Astrocyte of the spinal cord (primary cell): ENCODE measurements at places on chromosomes 7 and 10.

DNA sequence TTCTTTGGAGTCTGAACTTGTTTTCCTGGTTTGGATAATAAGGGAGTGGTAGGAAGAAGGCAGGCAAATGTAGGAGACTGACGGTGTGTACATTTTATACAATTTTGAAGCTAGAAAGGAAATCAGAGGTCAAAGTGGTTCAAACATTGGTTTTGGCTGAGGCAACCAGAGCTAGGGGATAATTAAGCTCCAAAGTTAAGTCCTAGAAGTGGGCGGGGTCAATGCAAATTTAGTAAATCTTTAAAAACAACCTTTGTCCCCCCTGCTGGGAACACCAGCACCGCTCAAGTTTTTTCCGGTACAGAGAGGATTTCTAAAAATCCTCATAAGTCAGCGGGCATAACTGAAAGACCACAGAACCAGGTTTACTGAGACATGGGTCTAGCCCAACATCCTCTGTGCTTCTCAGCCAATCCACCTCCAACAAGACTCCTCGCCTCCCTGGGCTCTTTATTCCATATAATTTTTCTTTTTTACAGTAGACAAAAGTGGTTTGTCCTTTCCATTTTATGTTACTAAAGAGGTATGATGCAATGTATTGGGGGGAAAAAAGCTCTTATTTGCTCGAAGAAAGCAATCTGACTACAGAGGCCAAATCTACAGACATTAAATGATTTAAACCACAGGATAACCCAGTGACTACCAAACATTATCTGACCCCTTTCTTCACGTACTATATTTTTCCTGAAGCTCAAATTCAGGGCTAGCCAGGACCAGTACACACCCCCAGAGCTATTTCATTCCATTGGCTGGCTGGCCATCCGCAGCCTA lies 1.6 kb downstream of the GLUD1 start:
- peak; percentile 62 for DNase-seq

DNA sequence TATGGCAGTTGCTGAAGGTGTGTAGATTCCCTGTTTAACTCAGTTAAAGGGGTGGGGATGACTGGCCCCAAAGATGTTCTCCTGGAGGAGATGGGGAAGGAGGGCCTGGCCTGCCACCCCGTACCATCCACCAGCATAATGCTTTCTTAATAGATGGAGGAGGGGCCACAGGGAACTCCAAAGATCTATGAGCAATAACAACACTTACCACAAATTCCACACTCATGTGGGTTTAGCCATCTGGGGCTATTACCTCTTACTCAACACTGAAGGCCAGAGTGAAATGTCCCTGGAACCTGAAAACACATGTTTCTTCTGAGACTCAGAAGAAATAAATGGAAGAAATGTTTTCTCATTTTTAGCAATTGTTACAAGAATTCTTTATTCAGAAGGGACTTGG lies 259.0 kb downstream of the CXCL12 start:
- DNase-seq: peak; percentile 25

- no peak for DNase-seq
Measured at GRCh38 chr7:139629392-139630082, 106.1 kb downstream of the CLEC2L start.

DNA sequence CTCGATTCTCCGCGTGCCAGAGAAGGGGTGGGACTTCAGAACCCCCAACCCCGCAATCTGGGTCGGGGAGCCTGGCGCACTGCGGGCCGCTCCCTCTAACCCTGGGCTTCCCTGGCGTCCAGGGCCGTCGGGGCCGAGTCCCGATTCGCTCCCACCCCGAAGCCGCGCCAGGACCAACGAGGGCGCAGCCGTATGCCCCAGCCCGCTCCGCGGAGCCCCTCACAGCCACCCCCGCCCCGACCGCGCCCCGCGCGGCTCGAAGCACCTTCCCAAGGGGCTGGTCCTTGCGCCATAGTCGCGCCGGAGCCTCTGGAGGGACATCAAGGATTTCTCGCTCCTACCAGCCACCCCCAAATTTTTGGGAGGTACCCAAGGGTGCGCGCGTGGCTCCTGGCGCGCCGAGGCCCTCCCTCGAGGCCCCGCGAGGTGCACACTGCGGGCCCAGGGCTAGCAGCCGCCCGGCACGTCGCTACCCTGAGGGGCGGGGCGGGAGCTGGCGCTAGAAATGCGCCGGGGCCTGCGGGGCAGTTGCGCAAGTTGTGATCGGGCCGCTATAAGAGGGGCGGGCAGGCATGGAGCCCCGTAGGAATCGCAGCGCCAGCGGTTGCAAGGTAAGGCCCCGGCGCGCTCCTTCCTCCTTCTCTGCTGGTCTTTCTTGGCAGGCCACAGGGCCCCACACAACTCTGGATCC lies at the start of gene LEP:
Gene LEP (plus strand): TSS at position 583 of the 691 bp plus-strand sequence. CDS start 10,741 bp downstream, outside the sequence.
- DNase-seq: no peak

DNA sequence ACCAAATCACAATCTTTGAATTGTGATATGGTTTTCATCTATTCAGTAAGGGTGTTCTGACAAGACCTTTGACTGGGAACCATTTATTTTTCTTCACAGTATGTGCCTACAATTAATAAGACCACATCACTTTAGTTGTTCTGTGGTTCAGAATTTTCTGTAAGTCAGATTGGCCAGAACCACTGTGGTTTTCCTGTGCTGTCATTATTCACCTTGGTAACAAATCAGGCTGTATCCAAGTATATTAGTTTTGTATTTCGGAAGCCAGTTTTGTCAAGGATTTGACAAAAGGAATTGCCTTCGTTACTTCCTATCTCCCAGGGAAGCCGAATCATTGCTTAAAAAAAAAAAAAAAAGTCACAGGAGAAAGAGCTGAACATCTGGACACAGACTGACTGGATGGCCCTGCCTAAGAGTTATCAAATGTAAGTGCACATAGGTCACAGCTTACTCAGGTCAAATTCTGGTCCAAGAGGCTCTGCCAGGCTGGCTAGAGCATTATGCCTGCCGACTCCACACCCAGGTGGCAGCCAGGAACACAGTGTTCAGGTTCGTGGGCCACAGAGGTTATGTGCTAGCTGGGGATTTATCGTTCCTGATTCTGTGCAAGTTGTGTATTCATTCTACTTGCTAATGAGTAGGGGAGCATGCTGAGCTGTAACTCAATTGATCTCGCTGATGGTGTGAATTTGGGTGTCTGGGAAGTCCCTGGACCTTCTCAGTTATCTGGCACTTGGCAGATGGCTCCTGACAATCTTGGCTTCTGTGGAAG lies 175.3 kb downstream of the JAZF1 start:
- DNase-seq: peak; percentile 56

GRCh38 chr7:115505136-115505535 lies 525.4 kb downstream of the TFEC start:
- no peak for DNase-seq

- no peak for DNase-seq
Measured at GRCh38 chr10:128018236-128018635, 108.0 kb downstream of the MKI67 start.

- DNase-seq: peak; percentile 52
Measured at GRCh38 chr7:103989785-103990767, 618 bp upstream of the RELN start.

DNA sequence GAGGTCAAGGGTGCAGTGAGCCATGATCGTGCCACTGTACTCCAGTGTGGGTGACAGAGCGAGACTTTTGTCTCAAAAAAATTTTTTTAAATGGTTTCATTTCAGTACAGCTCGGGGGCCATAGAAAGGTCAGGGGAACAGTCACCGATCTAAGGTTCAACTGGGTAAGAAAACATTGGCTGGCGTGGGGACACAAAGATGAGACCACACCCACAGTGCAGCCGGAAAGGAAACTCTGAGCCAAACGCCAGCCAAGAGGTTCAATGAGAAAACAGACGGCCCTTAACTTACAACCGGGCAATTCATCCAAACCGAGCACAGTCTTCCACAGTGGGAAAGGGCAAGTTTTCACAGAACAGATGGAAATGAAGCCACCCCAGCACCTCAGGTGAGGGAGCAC lies 65.1 kb downstream of the SLC37A3 start:
- no peak for DNase-seq

GRCh38 chr7:69932034-69932628 lies 333.9 kb downstream of the AUTS2 start:
- peak; percentile 51 for DNase-seq

GRCh38 chr7:132793474-132793873 lies 217.2 kb upstream of the PLXNA4 start:
- DNase-seq: no peak

- peak; percentile 67 for DNase-seq
Measured at GRCh38 chr7:106178593-106179134, 66.6 kb upstream of the SYPL1 start.

DNA sequence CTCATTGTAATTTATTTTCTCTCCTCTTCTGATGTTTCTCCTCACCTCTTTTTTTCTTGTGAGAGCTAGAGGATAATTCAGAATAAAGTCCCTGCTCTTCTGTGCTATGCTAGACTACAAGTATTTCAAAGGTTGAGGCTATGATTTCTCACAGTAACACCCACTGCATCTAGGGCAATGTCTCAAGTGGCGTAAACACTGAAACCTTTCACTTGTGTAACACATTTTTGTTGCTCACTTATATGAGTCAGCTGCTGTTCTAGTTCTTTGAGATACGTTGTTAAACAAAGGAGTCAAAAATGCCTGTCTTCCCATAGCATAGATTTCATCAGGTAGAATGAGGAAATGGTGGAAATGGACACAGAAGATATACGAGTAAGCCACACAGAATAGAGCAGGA lies 305.1 kb upstream of the PITRM1 start:
- peak; percentile 64 for DNase-seq

GRCh38 chr7:5041047-5041446 lies 4.6 kb upstream of the RBAK start:
- DNase-seq: no peak

DNA sequence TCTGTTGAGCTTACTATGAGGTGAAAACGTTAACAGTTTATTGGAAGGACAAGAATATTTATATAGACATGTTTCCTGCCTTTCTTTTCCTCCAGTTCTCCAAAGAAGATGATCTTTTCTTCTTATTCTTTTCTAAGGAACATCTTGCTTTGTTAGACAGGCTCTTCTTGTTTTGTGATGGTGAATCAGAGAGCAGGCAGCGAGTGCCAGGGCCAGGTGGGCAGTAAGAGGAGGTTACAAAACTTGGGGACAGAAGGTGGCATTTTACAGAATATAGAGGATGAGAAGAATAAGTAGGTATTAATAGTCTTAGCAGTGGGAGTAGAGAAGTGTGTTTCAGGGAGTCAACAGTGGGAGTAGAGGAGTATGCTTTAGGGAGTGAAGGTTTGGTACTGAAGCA lies 223.6 kb downstream of the ARL4A start:
- no peak for DNase-seq

DNA sequence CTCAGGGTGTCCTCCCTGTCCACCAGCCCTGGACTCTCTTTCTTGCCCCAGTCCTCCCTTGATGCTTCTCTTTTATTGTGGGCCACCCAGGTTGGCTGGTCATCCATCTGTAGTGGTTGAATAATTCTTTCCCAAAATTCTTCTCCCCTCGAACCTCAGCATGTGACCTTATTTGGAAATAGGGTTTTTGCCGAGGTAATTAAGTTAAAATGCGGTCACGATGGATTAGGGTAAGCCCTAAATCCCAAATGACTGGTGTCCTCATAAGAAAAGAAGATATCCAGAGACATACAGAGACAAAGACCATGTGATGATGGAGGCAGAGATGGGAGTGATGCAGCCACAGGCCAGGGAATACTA lies 74.3 kb downstream of the GFRA1 start:
- DNase-seq: no peak

DNA sequence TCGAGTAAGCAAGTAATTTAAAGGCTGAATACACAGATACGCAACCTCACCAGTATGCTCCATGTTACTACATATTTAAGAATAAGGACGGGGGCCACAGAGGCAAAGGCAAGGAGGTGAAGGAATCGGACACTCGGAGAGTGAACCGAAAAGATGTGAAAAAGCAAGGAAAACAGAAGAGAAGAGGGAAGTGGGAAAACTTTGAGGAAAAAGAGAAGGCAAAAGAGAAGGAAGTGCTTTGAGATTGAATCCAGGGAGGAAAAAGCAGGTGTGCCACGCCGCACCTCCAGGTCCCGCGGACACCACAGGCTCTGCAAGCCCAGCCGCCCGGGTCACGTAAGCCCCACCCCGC lies 367 bp upstream of the AVL9 start:
- no peak for DNase-seq

- no peak for DNase-seq
Measured at GRCh38 chr10:130244928-130245495, 108.8 kb downstream of the GLRX3 start.

DNA sequence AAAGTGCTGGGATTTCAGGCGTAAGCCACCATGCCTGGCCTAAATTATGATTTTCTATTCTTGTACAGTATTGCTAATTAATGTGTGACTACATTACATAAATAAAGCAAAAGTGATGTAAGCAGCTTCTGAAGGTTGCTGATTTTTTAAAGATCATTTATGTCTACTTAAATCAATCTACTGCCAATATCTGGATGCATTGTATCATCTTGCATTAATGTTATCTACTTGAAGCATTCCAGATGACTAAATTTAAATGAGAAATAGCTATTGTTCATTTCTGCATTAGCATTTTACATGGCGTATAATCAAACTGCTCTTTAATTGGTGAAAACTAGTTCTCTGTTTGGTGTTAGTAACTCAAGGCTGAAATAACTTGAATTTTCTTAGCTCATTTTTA lies 37.1 kb upstream of the HIBADH start:
- no peak for DNase-seq

DNA sequence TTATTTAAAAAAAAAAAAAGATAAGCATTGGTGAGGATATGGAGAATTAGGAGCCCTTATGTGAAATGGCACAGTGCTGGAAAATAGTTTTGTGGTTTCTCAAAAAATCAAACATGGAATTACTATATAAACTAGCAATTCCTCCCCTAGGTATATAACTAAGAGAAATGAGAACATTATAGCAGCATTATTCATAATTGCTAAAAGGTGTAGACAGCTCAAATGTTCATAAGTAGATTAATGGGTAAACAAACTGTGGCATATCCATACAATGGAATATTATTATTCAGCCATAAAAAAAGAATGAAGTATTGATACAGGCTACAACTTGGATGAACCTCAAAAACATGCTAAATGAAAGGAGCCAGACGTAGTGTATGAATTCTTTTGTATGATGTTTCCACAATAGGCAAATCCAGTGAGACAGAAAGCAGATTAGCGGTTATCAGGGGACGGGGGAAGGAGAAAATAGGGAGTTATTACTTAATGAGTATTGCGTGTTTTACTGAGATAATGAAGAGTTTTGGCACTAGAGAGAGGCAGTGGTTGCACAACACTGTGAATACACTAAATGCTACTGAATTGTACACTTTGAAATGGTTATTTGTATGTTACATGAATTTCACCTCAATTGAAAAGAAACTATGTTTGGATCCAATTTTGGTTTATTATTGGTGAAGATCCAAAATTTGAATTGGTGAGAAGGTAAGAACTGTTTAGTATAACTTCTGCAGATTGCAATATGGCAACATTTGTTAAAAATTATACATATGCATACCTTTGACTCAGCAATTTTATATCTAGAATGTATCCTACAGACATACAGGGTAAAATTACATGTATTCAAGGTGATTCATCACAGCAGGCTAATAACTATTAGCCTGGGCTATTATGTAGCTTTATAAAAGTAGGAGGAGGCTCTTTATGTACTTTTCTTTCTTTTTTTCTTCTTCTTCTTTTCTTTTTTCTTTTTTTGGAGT lies 69.7 kb downstream of the VCL start:
- no peak for DNase-seq

GRCh38 chr10:125708971-125709503 lies 10.5 kb upstream of the EDRF1 start:
- DNase-seq: no peak

GRCh38 chr7:33981226-33981625 lies 75.9 kb downstream of the BMPER start:
- no peak for DNase-seq

- DNase-seq: no peak
Measured at GRCh38 chr10:62277971-62278370, 9.3 kb upstream of the RTKN2 start.

- no peak for DNase-seq
Measured at GRCh38 chr10:89263531-89263930, 12.0 kb upstream of the LIPA start.
